ENCODE measurements at places on chromosomes 7 and 10.

GRCh38 chr7:1031716-1032455 is 12.5 kb upstream of the GPR146 start:
- no peak for DNase-seq

DNA sequence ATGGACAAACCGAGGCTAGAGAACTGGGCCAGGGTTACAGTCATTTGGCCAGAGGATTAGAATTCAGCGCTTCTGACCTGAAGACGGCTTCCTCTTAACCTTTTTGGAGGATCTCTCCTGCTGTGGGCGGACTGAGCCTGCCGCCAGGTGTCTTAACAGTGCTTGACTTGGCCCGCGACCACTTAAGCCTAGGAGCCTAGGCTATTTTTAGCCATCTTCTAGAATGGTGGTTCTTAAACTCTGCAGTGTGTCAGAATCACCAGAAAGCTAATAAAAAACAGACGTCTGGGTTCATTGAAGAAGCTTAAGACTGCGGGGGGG is 722 bp downstream of the MDH2 start:
- DNase-seq: no peak

DNA sequence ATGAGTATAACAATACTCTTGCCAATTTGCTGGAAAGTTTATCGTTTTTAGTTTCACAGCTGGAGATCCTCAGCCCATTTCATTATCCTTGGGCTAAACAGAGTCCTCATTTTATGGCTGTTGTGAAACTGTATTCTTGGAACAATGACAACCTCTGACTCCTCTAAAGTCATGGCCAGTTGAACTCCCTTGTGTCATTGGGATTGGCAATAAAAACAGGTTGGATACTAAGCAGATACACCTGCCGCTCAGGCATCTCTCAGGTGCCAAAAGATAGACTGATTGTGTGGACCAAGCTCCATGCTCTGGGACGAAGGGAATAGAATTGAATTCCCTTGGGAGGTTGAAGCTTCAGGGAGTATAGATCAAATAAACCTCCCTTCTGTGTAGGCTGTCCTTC is 182.2 kb downstream of the WDR11 start:
- no peak for DNase-seq

- DNase-seq: no peak
Observed at GRCh38 chr10:51246156-51246555, 171.9 kb downstream of the PRKG1 start.

- DNase-seq: no peak
Observed at GRCh38 chr10:45380903-45381620, 7.0 kb downstream of the ALOX5 start.

GRCh38 chr7:111229916-111230315 is 139.0 kb downstream of the LRRN3 start:
- DNase-seq: no peak

DNA sequence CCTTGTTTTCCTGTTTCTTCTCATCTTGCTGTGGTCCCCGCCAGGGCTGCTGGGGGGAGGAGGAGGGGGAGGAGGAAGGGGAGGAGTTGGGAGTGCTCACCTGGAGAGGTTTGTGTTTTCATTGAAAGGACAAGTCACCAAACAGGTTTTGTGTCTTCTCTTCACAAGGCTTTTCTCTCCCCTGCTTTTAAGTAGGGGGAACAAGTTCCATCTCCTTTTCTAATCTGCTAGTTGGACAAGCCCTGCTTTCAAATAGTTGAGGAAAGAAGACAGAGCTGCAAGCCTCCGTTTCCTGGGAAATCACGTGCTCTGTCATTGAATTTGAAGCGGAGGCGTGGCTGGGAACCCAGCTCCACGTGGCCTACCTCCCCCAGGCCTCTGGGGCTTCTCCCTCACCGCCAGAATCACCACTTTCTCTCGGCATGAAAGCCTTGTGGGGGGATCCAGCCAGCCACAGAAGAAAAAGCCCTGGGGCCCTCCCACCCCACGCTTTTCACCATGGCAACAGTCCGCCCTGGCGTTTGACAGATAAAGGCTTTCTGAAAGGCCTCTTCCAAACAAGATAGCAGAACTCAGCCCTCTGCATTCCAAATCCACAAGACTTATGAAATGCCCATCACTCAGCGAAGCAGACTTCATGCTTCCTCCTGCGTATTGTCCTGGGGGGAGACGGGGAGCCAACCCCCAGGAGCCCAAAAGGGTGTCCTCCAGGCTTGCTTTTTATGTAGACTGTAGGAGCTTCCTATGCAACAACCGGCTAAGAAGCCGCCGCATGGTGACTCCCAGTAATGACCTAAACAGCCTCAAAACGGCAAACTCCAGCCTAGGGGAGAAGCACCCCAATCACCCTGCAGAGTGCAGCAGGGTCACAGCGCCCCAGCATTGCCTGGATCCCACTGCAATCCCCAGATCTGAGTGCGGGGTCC is 51.7 kb downstream of the PROSER2 start:
- no peak for DNase-seq

- no peak for DNase-seq
Observed at GRCh38 chr10:88254091-88254490, 329.0 kb downstream of the RNLS start.

DNA sequence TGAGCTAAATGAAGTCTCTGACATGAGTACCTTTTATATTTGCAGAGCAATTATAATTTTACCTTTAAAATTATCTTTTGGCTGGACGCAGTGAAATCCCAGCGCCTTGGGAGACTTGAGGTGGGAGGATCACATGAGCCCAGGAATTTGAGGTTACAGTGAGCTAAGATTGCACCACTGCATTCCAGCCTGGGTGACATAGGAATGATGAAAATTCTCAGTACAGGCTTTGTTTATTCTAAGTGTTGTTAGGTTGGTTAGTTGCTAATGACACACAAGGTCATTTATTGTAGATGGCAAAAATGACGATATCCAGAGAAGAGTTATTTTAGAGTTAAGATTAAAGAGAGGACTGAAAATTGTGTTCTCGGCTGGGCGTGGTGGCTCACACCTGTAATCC is 87.6 kb downstream of the XRCC2 start:
- DNase-seq: no peak

- no peak for DNase-seq
Observed at GRCh38 chr7:158121441-158122045, 466.1 kb downstream of the PTPRN2 start.

DNA sequence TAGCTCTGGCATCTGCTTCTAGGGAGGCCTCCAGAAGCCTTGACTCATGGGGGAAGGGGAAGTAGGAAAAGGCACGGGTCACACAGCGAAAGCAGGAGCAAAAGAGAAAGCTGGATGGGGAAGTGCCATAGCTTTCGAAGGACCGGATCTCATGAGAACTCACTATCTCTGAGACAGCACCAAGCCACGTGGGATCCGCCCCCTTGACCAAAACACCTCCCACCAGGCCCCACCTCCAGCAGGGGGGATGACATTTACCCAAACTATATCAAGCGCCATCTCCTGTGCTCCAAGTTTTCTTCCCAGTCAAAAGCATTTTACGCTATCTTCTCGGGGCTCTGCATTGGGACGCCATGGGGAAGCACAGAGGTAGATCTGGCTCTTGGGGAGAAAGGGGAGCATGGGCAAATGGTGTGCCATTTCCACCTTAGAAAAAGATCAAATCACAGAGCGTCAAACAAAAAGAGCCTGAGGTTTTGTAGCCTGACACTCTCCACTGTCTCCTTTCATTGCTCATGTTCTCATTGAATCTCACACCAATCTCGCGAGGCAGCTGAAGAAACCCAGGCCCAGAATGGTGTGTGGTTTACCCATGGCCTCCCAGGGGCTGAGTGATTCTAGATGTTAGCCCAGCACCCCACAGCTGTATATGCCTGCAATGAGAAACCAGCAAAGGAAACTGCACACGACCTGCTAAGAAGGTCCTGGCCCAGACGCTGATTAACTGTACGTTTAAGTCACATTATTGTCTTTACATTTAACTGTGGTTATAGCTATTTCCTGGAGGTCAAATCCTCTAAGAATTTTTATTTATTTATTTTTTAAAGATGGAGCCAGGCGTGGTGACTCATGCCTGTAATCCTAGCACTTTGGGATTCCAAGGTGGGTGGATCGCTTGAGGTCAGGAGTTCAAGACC is 8.1 kb upstream of the OLAH start:
- DNase-seq: no peak

DNA sequence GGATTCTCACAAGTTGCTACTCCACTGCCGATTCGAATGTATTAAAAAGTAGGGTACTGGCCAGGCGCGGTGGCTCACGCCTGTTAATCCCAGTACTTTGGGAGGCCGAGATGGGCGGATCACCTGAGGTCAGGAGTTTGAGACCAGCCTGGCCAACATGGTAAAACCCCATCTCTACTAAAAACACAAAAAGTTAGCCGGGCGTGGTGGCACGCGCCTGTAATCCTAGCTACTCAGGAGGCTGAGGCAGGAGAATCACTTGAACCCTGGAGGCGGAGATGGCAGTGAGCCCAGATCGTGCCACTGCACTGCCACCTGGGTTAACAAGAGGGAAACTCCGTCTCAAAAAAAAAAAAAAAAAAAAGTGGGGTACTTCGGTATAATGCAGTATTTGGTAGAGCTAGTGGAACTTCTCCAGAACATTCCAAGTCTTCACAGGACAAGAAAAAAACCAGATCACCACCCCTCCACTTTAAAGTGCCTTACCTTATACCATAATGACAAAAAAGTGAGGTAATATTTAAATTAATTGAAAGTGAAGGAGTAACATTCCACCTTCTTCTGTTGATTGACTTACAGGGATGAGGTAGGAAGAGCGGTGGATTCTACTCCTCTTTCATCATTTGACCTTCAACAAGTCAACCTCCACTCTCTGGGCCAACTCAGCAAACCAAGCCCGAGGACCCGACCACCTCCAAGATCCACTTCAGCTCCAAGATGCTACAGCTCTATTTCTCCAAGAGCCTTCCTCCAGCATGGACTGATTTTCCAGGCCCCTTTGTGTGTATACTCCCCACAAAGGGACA is 2.0 kb downstream of the BAZ1B start:
- DNase-seq: no peak

DNA sequence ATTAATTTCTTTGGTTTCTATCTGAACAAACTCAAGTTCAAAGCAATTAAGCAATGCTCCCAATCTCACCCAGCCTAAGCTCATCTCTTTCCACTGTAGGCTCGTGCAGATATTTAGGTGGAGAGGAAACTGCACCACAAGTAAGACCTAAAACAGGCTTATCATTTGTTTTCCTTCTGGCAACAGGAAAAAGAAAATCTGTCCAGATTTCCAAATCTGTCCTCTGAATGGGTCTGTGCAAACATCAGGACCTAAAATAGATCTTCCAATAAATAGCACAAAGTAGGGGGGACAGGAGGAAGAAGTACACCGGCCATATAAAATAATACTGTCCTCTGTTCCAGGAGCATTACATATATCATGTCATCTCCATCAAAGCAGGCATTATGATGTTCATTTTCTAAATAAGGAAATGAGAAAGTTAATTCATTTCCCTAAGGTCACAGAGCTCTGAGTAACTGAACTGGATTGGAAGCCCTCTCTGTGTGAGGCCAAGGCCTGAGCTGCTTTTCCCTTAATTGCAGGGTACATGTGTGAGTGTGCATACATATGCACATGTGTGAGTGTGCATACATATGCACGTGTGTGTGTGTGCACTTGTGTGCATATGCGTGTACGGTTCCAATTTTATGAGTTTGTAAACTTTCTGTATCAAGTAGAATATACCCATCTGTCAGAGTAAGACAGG is 92.8 kb upstream of the PARD3 start:
- DNase-seq: no peak

- DNase-seq: no peak
Observed at GRCh38 chr7:135411098-135411497, 98.8 kb downstream of the CNOT4 start.

- no peak for DNase-seq
Observed at GRCh38 chr10:94219829-94220228, 142.9 kb downstream of the NOC3L start.

Data from stimulated activated CD4-positive, alpha-beta T cell treated with anti-CD3 and anti-CD28 coated beads, Interleukin-1b, Interleukin-23, amount 100 ng/mL, for 1 hour (primary cell).